ENCODE measurements at places on chromosomes 11 and 22.

DNA sequence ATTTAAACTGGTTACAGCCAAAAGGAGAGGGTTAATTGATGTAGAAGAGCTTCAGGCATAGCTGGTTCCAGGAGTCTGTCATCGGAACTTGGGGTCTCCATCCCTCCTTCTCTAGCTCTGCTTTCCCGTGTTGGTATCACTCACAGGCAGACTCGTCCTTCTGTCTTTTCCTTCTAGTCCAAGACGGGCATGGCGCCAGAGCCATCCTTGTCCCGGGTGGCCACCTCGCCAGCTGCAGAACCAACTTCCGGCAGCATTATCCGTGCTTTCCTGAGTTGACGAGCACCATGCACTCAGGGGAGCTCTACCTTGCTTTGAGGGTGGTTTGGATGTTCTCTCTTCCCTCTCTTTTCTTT, 14.7 kb downstream of the LINC01488 start:
- DNase-seq: no peak

DNA sequence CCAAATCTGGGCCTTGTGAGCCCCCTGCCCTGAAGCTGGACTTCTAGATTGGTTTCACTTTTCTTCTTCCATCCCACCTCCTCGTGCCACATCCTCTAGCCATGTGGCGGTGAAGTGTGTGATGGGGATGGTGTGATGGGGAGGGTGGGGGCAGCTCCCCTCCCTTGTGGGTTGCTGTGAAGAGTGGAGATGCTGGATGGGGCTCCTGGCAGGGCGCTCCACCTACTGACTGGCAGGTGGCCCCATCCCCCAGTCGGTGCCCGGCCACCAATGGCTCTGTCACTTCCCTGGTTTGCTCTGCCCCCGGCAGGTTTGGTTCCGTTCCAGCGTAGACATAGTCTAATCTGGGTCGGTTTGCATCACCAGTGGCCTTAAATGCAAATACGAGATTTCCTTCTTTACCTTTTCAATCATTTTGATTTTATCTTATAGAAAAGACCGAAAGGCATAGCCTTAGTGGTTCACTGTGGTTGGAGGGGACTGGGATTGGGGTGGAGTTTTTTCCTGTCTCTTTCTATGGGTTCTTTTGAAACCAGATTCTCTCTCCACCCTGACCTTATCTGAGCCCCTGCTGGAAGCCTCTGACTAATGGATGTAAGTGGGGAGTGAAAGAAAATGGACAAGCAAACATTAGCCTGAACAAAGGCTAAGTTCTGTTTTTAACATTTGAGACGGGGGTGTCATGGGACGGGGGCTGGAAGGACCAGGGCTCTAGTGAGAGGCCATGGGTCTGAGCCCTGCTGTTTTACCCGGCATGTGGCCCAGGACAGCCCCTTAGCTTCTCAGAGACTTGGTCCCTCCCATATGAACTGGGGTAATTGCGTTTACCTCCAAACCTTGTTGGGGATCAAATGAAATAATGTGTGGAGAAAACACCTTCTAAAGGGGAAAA, 149.3 kb downstream of the CACNA1I start:
- DNase-seq: no peak

DNA sequence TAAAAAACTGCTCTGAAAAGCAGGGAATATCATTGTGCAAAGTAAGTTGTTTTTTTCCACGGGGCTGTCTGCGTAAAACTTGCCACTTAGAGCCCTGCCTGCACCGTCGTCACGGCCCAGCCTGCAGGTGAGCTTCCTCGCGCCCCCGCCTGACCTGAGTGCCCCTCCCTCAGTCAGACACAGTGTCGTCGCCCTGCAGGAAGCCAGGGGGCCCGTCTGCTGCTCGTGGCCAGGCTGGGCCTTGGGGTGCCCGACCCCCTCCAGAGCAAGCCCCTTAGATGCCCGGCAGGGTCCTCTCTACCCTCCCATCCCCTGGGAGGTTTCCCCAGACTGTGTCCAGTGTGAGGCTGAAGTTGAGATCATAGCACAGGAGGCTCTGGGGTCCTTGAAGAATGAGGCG, 31.6 kb downstream of the SBF1 start:
- DNase-seq: no peak

GRCh38 chr11:20489948-20490347, 102.4 kb downstream of the PRMT3 start:
- no peak for DNase-seq

DNA sequence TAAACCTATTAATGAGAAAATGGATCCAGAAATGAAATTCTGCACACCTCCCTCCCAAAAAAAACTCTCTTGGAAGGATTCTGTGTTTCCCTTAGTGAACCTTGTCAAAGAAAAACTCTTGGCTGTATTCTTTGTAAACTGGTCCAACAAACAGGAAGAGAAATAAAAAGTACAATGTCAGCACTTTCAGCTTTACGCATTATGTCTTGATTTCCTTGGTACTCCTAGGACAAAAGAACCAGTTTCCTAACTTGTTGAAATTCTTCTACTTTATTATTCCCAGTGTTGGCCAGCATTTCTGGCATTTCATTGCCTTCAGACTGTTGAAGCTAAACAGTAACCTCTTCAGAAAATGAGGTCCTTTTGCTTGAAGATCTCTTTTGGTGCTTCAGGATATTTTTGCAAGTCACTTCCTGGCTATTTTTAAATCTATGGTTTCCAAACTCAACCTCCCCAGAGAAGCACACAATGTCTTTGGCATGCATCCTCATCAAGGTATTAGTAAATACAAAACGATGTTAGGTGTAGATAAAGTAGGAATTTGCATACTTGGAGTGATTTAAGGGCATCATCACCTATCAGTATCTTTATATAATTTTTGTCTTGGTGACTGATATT, 342.7 kb downstream of the AASDHPPT start:
- DNase-seq: no peak

GRCh38 chr11:86981777-86982540, 26.8 kb upstream of the FZD4 start:
- no peak for DNase-seq

GRCh38 chr11:122833846-122834464, 4.3 kb upstream of the CRTAM start:
- DNase-seq: no peak

GRCh38 chr22:47586946-47587345, 824.5 kb downstream of the TBC1D22A start:
- DNase-seq: no peak

GRCh38 chr11:10868352-10868751, 10.5 kb upstream of the ZBED5 start:
- no peak for DNase-seq

DNA sequence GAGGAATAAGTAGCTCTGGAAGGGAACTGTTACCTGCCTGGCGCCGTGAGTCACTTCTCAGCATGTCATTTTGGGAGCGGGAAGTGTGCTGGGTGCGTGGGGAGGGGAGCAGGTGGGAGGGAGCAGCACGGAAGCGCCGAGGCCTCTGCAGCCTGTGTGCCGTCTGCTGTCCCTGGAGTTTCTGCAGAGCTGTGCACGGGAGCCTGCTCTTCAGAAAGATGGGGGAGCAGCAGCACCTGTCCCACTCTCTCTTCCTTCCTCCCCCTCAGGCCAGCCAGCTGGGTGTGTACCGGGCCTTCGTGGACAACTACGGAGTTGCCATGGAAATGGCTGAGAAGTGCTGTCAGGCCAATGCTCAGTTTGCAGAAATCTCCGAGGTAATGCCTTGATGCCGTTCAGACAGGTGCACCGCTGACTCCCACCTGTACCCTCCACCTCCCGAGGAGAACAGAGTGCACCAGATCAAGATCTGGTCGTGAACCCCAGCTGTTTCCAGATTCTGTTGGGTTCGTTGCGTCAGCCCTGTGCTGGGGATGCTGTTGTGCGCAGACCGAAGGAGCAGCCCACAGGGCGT, 87.9 kb downstream of the BCR start:
- DNase-seq: no peak

- no peak for DNase-seq
Measured at GRCh38 chr11:32312206-32312817, 123.0 kb downstream of the WT1 start.

- no peak for DNase-seq
Measured at GRCh38 chr11:120216426-120217102, 5.7 kb downstream of the OAF start.

GRCh38 chr11:118928870-118929500, 3.3 kb upstream of the BCL9L start:
- DNase-seq: no peak

GRCh38 chr11:70271649-70271953, 1.1 kb downstream of the PPFIA1 start:
- no peak for DNase-seq

- no peak for DNase-seq
Measured at GRCh38 chr11:57399221-57399620, 8.8 kb upstream of the PRG2 start.

GRCh38 chr11:9533736-9534473, 39.6 kb upstream of the WEE1 start:
- no peak for DNase-seq

- DNase-seq: peak; percentile 12
Measured at GRCh38 chr11:128334311-128335044, 252.9 kb downstream of the ETS1 start.

- no peak for DNase-seq
Measured at GRCh38 chr11:74735365-74735928, 4.2 kb upstream of the CHRDL2 start.

DNA sequence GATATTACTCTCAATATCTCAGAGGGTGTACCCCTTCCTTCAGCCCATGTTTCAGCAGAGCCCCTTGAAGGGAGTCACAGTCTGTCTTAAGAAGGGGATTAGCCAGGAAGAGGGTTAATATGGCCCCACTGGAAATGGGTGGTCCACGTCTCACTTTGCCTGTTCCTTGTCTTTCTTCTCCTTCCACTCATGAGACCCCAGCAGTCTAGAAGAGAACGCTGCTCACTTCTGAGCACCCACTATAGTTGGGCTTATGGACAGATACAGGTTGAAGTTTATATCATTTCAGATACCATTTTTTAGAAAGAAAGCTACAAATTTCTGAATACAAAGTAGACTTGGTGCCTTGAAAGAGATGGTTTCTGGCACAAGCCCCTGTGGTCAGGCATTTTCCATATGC, 139.3 kb upstream of the API5 start:
- no peak for DNase-seq

DNA sequence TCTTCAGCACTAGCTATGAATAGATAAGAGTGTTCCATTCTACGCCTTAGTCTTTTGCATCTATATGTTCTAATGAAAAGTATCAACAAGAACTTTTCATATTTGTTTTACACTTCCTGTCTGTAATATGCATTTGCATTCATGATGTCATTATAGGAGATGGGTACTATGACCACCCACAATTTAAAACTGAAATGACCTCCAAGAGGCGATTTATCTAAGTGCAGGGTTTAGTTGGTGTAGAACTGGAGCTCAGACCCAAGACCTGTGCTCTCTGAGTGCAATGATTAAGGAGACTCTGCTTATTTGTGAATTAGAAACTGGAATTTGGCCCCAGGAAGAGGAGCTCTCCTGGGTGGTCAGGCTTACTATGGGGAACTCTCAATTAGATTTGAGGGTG, 289.1 kb downstream of the ETS1 start:
- DNase-seq: no peak

- no peak for DNase-seq
Measured at GRCh38 chr11:2202900-2203439, 31.4 kb upstream of the TH start.

- DNase-seq: no peak
Measured at GRCh38 chr22:43300891-43301676, 42.1 kb downstream of the SCUBE1 start.

GRCh38 chr22:32311551-32312071, 46.1 kb upstream of the RFPL3 start:
- DNase-seq: no peak

DNA sequence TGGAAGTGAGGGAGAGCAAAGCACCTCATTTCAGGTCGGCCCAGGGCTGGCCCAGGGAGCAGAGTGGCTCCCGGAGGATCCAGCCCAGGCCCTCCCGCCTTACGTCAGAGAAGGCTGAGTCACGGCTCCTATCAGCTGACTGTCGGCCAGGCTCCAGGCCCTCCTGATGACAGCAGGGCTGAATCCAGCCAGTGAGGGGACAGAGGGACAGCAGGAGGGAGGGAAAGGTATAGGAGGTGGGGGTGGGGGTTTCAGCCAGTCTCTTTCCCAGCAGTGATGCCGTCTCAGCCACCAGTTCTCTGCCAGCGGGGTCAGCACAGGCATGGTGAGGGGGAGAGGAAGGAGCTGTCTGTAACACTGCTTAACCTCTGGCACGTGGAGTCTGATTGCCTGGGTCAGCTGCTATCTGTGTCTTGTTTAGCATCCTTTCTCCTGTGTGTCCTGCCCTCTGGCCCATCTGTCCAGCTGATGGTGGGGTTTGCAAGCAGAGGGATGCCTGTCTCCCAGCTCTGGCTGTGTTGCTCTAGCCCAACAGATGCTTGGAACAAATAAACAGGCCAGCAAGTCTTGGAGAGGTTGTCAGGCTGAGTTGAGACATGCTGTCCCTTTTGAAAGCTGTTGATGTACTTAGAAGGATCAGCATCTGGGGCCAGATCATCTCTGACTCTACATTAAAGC, 74.0 kb downstream of the ADAMTS15 start:
- peak; percentile 87 for DNase-seq

GRCh38 chr11:90187839-90188238, 35.0 kb downstream of the CHORDC1 start:
- DNase-seq: no peak

- DNase-seq: no peak
Measured at GRCh38 chr11:64850979-64851567, 6.6 kb upstream of the CDC42BPG start.

DNA sequence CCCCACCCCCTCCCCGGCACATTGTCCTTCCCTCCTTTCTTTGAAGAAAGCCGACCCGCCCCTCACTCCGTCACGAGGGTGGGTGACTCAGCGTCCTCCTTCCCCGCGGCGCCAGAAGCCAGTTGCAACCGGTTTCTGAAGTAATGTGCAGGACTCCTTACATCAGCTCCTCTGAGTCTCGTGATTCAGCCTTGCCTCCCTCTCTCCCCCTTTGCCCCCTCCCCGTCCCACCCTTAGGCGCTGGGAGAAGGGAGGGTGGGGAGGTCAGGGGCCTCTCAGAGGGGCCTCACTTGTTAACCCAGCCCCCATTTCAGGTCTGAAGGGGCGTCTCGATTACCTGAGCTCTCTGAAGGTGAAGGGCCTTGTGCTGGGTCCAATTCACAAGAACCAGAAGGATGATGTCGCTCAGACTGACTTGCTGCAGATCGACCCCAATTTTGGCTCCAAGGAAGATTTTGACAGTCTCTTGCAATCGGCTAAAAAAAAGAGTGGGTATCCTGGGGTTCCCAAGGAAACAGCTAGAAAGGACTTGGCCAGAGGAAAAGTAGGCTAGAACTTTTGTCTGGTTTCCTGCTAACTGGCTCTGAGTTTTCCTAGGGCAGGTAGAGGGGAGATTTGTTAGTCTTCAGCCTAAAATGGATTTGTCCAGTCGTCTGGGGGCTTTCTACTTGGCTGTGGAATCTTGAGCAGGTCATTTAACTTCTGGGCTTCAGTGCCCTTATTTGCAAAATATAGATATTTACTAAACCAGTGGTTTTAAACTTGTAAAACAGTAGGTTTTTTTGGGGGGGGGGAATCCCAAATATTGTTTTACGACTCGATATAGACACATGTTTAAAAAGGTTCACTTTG, 1.1 kb downstream of the SLC3A2 start:
- DNase-seq: peak; percentile 94

GRCh38 chr11:68312780-68313573, 586 bp downstream of the LRP5 start:
- no peak for DNase-seq
